Heart right ventricle (tissue), 16 donors: ENCODE measurements at places on chromosomes 1 and 21. TPM values are rescaled to one million over a fixed set of nuclear protein-coding genes. Genes with fewer than 3 reads are reported as not detected.

DNA sequence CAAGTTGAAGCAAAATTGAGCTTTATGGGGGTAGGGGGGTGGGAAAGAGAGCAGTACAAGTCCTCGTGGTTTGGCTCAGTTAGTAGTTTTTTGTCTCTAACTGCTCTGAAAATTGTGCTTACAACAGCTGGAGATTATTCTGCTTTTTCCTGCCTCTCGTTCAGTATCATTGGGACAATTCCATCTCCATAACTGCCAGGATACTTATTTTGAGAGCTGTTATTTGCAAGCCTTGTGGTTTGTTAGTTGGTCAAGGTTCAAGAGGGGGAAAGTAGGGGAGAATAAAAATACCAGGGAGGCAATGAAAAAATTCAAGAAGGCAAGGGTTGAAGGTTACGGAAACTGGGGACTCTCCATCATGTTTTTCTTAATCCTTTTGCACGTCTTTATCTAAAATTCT lies 811.8 kb upstream of the ADGRL2 start:
- no peaks in the 10 kb centered on the region for H3K36me3 ChIP-seq
- DNase-seq, result no peak

DNA sequence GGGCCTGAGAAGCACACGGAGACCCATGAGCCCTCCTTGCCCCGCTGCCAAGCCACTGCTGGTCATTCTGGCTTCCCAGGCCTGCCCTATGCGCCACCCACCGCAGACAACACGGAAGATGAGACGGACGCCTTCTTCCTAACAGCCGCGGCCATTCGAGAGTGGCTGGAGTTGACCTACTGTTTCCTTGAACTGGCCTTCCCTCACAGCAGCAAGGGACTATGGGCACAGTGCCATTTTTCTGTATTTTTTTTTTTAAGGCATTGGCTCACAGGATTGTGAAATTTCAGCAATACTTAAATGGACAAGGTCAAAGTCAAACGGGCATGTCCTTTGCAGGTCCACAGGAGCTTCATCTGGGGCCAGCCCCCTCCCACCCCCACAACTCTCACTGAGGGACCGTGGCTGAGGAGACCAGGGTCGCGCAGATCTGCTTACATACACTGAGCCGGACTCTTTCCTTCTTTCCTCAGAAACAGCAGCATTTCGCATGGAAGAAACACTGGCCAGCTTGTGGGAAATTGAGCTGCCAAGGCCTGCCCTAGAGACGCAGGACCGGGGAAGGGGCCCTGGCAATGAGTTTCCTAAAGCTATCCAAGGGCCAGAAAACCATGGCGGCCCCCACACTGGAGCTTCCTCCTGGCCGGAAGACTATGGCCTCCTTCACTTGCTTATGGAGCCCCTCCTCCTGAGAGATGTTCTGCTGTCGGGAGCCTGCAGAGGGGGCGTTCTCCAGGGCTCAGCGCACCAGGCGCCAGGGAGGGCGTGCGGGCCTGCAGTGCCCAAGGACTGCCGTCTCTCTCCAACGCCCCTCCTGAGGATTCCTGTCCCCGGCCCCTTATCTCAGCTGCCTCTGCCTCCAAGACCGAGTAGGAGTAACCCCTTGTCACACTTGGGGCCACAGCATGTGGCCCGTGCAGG lies 98.9 kb downstream of the PGBD5 start:
- H3K4me3 ChIP-seq, result no peak overlapping the region
- H3K36me3 ChIP-seq, result no peaks in the 10 kb centered on the region
- H3K27me3 ChIP-seq, result no peaks in the 10 kb centered on the region
- peaks cover 5% of the 10 kb centered on the region for H3K4me1 ChIP-seq

Gene RHBDL2
- 0.37 TPM for total RNA-seq

Gene SDC3
- total RNA-seq, result 18.6 TPM

- no peak for DNase-seq
- H3K4me1 ChIP-seq, result no peaks in the 10 kb centered on the region
- H3K4me3 ChIP-seq, result no peak overlapping the region
- H3K27ac ChIP-seq, result no peak overlapping the region
Observed at GRCh38 chr1:80036690-80037432, 1030.3 kb upstream of the ADGRL4 start.

GRCh38 chr21:42467140-42467983 lies 28.7 kb downstream of the RSPH1 start:
- no peak overlapping the region for H3K4me3 ChIP-seq
- no peaks in the 10 kb centered on the region for H3K36me3 ChIP-seq
- H3K27ac ChIP-seq, result no peak overlapping the region
- DNase-seq, result no peak
- H3K4me1 ChIP-seq, result peaks cover 4% of the 10 kb centered on the region

Gene ELAPOR1
- total RNA-seq, result 0.49 TPM

Gene GJA8
- total RNA-seq, result not detected

Gene WNT2B
- total RNA-seq, result 3.3 TPM

Gene TAL1
- total RNA-seq, result 5.0 TPM

DNA sequence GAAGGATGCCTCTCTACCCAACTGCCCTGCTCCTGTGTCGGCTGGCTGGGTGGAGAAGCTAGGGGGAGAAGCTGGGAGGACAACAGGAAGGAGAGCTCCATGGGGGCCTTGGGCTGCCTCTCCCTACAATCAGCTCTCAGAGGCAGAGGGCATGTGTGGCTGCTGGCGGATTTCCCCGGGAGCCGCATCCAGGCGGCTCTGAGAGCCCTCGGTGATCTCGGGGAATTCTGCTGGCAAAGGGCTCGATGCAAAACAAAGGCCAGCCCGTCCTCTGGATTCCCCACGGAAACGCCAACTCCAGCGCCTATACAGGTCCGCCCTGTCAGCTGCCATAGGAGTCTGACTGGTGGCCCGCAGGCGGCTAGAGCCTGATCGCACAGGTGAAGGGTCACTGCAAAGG lies 26.4 kb upstream of the EVA1B start:
- peaks cover 17% of the 10 kb centered on the region for H3K4me1 ChIP-seq
- H3K27ac ChIP-seq, result peak overlapping the region; percentile 79
- DNase-seq, result no peak
- H3K27me3 ChIP-seq, result no peaks in the 10 kb centered on the region

- no peaks in the 10 kb centered on the region for H3K36me3 ChIP-seq
- no peak overlapping the region for H3K27ac ChIP-seq
- H3K27me3 ChIP-seq, result no peaks in the 10 kb centered on the region
- peaks cover 22% of the 10 kb centered on the region for H3K4me1 ChIP-seq
Observed at GRCh38 chr1:85452948-85453347, 12.0 kb downstream of the DDAH1 start.

GRCh38 chr1:230002164-230002803 lies 64.8 kb upstream of the GALNT2 start:
- H3K27ac ChIP-seq, result peak overlapping the region; percentile 29
- peak; percentile 32 for DNase-seq
- no peak overlapping the region for H3K4me3 ChIP-seq
- H3K36me3 ChIP-seq, result no peaks in the 10 kb centered on the region

DNA sequence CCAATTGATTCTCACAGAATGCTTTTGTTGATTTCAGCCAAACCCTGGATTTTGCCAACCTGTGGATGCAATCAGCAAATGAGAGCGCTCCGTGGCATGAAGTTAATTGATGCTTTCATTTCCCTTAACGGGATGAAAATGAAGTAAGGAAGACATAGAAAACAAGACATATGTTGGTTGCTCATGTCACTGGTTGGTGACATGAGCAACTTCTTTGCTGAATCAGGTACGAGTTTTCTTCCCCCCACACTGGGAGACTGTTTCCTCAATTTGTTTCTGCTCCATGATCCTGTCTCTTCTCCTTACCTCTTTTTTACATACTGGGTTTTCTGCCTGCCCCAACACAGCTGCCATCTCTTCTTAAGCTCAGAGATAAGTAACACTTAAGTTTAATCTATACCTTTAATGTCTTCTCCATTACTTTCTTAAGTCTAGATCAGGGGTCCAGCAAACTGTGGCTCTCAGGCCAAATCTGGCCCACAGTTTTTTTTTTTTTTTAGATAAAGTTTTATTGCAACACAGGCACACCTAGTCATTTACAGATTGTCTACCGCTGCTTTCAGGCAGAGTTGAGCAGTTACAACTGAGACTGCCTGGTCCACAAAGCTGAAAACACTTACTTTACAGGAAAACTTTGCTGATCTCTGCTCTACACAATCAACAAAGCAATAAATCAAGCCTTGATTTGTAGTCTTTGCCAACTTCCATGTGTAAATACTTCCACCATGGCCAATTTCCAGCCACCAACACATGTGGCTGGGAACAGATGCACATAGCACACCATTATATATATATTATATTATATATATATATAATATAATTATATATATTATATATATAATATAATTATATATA lies 13.3 kb downstream of the GPR157 start:
- no peak overlapping the region for H3K27ac ChIP-seq
- H3K4me1 ChIP-seq, result peaks cover 23% of the 10 kb centered on the region
- no peaks in the 10 kb centered on the region for H3K27me3 ChIP-seq
- H3K36me3 ChIP-seq, result peaks cover 13% of the 10 kb centered on the region
- DNase-seq, result no peak

GRCh38 chr1:105243411-105243810 lies 1493.7 kb downstream of the AMY1C start:
- no peak for DNase-seq
- no peaks in the 10 kb centered on the region for H3K27me3 ChIP-seq
- no peaks in the 10 kb centered on the region for H3K4me1 ChIP-seq

Gene XCL1
- total RNA-seq, result 2.3 TPM

Gene KRTAP21-2
- not detected for total RNA-seq

Gene FAM72C
- not detected for total RNA-seq

GRCh38 chr1:2866422-2867086 lies 65.1 kb upstream of the TTC34 start:
- H3K4me1 ChIP-seq, result no peaks in the 10 kb centered on the region
- no peak overlapping the region for H3K27ac ChIP-seq
- peaks cover 60% of the 10 kb centered on the region for H3K27me3 ChIP-seq
- no peaks in the 10 kb centered on the region for H3K36me3 ChIP-seq

DNA sequence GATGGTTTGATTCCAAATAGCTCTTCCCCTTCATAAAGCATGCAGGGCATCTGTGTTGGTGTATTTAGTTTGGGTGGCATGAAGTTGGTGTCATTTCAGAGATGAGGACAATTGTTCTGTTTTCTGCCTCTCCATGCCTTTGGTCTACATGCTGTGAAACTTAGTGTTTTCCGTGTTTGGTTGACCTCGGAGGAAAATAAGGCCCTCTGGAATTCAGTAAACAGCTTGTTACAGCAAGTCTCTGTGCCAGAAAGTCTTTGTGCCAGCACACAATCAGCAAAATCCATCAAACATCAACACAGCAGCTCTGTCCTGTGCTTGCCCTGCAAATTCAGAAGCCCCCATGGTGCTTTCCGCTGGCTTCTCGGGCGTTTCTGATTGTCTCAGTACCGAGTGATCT lies 9.5 kb downstream of the PARK7 start:
- H3K27me3 ChIP-seq, result no peaks in the 10 kb centered on the region
- no peak for DNase-seq
- H3K4me3 ChIP-seq, result no peak overlapping the region
- H3K4me1 ChIP-seq, result peaks cover 20% of the 10 kb centered on the region
- H3K27ac ChIP-seq, result no peak overlapping the region
- H3K36me3 ChIP-seq, result peaks cover 42% of the 10 kb centered on the region

Gene TTC24
- total RNA-seq, result not detected

- H3K4me1 ChIP-seq, result peaks cover 40% of the 10 kb centered on the region
- no peaks in the 10 kb centered on the region for H3K27me3 ChIP-seq
- peak; percentile 52 for DNase-seq
Observed at GRCh38 chr1:155309423-155310021, 856 bp downstream of the FDPS start.

Gene SIM2
- not detected for total RNA-seq

GRCh38 chr1:207397525-207397926 lies 56.6 kb upstream of the CR2 start:
- H3K27ac ChIP-seq, result no peak overlapping the region
- no peaks in the 10 kb centered on the region for H3K27me3 ChIP-seq
- H3K4me1 ChIP-seq, result no peaks in the 10 kb centered on the region
- H3K36me3 ChIP-seq, result no peaks in the 10 kb centered on the region
- no peak for DNase-seq
- H3K4me3 ChIP-seq, result no peak overlapping the region

- H3K4me3 ChIP-seq, result no peak overlapping the region
- no peak for DNase-seq
- H3K27ac ChIP-seq, result no peak overlapping the region
- H3K36me3 ChIP-seq, result no peaks in the 10 kb centered on the region
- peaks cover 37% of the 10 kb centered on the region for H3K27me3 ChIP-seq
Observed at GRCh38 chr1:29460694-29461093, 224.4 kb downstream of the PTPRU start.

Gene LRRC52
- total RNA-seq, result 0.42 TPM

GRCh38 chr1:31387612-31388011 lies 14.7 kb upstream of the FABP3 start:
- H3K4me1 ChIP-seq, result peaks cover 20% of the 10 kb centered on the region
- no peaks in the 10 kb centered on the region for H3K36me3 ChIP-seq
- no peaks in the 10 kb centered on the region for H3K27me3 ChIP-seq
- H3K27ac ChIP-seq, result no peak overlapping the region

GRCh38 chr1:206709772-206710459 lies 25.2 kb downstream of the MAPKAPK2 start:
- H3K27ac ChIP-seq, result peak overlapping the region; percentile 67
- no peak overlapping the region for H3K4me3 ChIP-seq
- H3K36me3 ChIP-seq, result no peaks in the 10 kb centered on the region
- H3K27me3 ChIP-seq, result no peaks in the 10 kb centered on the region
- H3K4me1 ChIP-seq, result peaks cover 98% of the 10 kb centered on the region

DNA sequence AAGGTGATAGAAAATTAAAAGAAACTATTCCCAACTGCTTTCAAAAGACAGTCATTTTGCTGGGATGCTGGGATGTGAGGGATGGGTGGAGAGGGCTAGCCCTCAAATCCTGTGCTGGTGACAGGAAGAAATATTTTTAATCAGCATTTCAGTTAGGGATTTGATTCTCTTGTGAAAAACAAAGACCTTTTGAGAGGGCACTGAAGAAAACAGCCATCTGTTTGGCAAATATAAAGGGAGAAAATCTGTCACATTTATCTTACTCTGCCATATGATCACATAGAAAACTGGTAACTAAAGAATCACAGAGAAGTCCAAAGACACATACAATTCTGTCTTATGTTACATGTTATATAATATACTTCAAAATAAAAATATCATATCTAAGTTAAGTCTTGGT lies 12.3 kb downstream of the STXBP3 start:
- no peak overlapping the region for H3K4me3 ChIP-seq
- DNase-seq, result no peak
- H3K36me3 ChIP-seq, result no peaks in the 10 kb centered on the region
- no peaks in the 10 kb centered on the region for H3K4me1 ChIP-seq

Gene SH3BGR
- 89.3 TPM for total RNA-seq

DNA sequence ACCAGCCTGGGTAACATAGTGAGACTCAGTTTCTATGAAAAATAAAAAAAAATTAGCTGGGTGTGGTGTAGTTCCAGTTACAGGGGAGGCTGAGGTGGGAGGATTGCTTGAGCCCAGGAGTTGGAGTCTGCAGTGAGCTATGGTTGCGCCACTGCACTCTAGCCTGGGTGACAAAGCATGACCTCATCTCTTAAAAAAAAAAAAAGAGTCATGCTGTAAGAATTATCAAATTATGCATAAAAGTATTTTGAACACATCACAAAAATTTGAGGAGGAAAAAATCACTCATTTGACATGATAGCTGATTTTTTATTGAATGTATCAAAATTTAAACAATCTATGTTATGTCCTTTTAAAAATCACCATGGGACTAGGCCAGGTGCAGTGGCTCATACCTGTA lies 17.8 kb downstream of the CCDC30 start:
- no peaks in the 10 kb centered on the region for H3K36me3 ChIP-seq
- no peaks in the 10 kb centered on the region for H3K27me3 ChIP-seq
- H3K27ac ChIP-seq, result no peak overlapping the region
- no peaks in the 10 kb centered on the region for H3K4me1 ChIP-seq
